Activated T-cell treated with anti-CD3 and anti-CD28 coated beads, Interleukin-2, amount 50 U/mL, for 4 hours (primary cell): ENCODE measurements at places on chromosomes 3 and 15.
A peak's percentile ranks its signal among the peaks of the same experiment; 100 is the strongest.

DNA sequence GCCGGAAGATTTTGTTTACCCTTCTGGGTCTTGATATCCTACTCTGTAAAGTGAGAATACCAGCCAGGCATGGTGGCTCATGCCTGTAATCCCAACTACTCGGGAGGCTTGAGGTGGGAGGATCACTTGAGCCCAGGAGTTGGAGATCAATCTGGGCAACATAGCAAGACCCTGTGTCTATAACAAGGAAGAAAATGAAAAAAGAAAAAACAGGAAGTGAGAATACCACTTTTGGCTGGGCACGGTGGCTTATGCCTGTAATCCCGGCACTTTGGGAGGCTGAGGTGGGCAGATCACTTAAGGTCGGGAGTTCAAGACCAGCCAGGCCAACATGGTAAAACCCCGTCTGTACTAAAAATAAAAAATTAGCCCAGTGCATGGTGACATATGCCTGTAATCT, 36.9 kb downstream of the SFMBT1 start:
- no peak for DNase-seq

- DNase-seq: no peak
These were observed 60.1 kb downstream of the MBNL1 start for GRCh38 chr3:152328841-152329240.

DNA sequence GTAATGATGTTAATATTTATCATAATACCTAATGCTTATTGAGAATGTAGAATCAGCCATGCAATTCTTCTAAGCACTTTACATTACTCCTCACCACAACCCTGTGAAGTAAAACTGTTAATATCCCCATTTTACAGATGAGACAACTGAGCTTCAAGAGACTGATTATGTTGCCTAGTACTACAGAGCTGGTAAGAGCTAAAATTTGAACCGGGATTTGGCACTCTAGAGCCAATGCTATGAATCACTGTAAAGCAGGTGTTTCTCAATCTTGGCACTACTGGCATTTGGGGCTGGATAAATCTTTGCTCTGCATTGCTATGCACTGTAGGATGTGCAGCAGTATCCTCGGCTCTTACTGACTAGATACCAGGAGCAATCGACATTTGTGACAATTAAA, 367.7 kb downstream of the MAGI1 start:
- no peak for DNase-seq

GRCh38 chr3:128071771-128072453, 19.7 kb downstream of the SEC61A1 start:
- DNase-seq: no peak

- no peak for DNase-seq
These were observed 39.8 kb downstream of the UBE2E1 start for GRCh38 chr3:23845326-23846216.

GRCh38 chr3:111315930-111316587, 225.9 kb upstream of the CD96 start:
- DNase-seq: no peak

DNA sequence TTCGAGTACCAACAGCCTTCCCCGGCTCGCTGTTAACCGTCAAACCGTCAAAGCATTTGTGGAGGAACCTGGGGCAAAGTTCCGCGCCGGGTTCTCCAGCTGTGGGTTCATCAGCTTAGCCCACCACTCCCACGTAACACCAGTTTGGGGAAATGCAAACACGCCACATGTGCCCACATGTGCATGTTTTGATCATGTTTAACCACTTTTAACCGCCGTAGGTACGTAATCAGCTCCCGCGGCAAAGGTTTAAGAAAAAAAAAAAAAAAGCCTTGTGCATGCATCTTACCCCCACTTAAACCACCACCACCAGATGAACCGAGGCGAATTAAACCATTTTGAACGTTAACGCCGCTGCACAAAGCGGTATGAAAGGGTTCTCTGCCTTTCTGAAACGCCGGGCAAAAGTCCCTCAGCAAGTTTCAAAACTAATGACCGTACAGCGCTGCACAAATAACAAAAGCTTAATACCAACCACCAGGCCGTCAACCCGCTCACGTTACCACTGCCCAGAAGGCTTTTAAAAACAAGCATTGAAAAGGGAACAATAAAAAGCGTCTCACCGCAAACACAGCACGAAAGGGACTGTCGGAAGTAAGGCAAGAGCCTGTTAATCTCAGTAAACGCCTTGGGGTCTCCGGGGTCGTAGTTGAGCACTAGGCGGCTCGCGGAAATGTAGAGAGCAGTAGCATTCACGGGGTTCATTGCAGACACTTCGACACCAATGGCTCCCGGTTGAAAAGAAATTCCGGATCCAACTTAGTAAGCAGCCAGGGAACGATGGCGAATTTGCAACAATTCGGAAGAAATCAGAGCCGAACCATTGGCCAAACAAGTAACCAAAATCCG, 1.5 kb downstream of the MSL2 start:
- DNase-seq: peak; percentile 54

- no peak for DNase-seq
These were observed 89.4 kb downstream of the FOXB1 start for GRCh38 chr15:60093273-60094067.

GRCh38 chr3:120854908-120855526, 53.0 kb upstream of the STXBP5L start:
- no peak for DNase-seq

- DNase-seq: no peak
These were observed 305.4 kb downstream of the MEX3B start for GRCh38 chr15:81740416-81740815.

- peak; percentile 44 for DNase-seq
These were observed 85.3 kb upstream of the MBNL1 start for GRCh38 chr3:152183473-152183872.

DNA sequence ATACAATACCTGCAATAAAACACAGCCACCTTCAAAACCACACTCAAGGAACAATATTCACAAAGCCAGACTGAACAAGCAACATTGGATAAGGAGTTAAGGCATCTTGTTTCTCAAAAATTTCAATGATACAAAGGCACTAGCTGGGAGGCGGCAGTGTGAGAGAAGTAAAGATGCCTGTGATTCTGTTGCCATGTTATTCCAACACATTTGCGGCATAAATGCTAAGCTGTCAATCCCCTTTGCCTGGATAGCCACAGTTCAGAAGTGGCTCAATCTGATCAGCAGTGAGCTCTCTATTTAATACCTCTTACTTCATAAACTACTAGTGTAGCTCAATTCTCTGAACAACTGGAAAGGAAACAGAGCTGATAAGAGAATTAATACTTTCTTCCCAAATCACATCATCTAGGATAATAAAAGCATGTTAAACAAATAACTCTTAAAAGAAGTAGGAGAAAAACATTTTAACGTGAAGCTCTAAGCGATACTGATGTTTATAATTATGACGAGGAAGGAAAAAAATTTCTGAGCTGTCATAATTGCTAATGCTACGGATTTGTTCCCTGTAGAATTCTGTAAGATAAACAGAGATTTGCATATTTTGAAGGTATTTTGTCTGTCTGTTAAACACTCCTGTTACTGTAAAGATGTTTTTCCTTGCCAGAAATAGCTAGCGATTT, 358.4 kb downstream of the FOXP1 start:
- DNase-seq: no peak

- DNase-seq: peak; percentile 67
These were observed 2.0 kb upstream of the SEMA3G start for GRCh38 chr3:52446631-52447511.

- DNase-seq: peak; percentile 67
These were observed 112.7 kb downstream of the RAB11A start for GRCh38 chr15:65981837-65982626.

DNA sequence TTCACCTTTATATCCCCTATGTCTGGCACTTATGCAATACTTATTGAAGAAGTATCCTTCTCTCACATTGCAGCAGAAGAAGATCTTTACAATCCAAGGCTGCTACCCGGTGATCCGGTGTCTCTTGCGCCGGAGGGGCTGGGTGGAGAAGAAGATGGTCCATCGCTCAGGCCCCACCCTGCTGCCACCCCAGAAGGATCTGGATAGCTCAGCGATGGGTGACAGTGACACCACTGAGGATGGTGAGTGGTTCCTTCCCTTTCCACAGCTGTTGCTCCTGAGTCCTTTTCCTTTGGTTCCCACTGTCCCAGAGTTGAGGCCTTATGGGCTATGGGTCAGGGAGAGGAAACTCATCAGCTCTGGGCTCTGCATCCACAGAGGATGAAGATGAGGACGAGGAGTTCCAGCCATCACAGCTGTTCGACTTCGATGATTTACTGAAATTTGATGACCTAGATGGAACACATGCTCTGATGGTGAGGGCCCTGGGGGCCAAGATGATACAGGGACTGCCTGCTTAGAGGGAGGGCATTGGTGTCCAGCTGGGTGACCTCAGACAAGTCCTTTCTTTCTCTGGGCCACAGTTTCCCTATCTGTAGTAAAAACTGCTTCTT, 2.9 kb downstream of the TTLL3 start:
- DNase-seq: no peak
